Activated CD4-positive, CD25-positive, alpha-beta regulatory T cell treated with anti-CD3 and anti-CD28 coated beads, Interleukin-2, amount 50 U/mL, for 16 hours (primary cell): ENCODE measurements at places on chromosomes 1 and 21.

DNA sequence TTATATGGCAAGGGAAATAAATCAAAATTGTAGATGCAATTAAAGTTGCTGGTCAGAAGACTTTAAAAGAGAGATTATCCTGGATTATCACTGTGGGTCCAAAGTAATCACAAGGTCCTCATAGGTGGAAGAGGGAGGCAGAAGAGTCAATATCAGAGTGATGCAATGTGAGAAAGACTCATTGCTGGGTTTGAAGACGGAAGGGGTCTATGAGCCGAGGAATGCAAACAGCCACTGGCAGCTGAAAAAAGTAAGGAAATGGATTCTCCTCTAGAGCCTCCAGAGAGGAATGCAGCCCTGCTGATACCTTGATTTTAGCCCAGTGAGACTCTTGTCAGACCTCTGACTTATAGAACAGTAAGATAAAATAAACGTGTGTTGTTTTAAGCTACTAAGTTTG lies 59.8 kb upstream of the MUTYH start:
- DNase-seq, result no peak

DNA sequence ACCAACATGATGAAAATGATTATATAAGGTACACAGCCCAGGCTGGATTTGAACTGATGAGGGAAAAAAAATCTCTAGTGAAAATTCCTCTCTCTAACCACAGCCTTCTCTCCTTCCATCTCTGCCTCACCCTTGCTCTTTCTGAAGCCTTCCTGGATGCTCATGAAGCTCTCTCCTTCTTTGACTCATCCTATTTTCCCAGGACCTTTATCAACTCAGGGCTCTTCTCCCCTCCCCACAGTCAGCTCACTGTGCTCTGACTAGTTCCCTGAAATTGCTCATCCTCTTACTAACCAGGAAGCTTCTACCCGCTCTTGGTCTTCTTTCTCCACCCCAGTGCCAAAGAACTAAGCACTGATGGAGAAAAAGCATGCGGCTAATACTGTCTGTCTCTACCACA lies 46.4 kb upstream of the ERG start:
- no peak for DNase-seq

GRCh38 chr1:170685166-170685565 lies 21.2 kb downstream of the PRRX1 start:
- DNase-seq, result no peak

DNA sequence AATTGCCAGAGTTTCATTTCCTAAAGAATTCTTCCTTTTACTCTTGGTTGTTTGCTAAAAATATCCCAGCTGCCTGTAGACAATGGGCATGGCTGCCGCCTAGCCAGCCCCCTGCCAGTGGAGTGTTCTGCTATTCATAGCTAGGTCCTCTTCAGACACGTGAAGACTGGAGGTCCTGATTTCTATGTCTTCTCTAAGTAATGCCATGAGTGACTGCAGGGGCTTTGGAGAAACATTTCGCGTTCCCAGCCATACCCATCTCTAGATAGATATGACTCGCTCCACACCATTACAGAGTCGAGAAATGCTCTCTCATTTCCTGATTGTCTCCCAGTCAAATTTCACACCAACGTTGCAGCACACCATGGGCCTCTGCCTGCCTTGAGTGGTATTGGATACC lies 99.5 kb upstream of the BACE2 start:
- DNase-seq, result no peak

- peak; percentile 73 for DNase-seq
Measured at GRCh38 chr1:28248273-28249012, 10.9 kb upstream of the SESN2 start.

DNA sequence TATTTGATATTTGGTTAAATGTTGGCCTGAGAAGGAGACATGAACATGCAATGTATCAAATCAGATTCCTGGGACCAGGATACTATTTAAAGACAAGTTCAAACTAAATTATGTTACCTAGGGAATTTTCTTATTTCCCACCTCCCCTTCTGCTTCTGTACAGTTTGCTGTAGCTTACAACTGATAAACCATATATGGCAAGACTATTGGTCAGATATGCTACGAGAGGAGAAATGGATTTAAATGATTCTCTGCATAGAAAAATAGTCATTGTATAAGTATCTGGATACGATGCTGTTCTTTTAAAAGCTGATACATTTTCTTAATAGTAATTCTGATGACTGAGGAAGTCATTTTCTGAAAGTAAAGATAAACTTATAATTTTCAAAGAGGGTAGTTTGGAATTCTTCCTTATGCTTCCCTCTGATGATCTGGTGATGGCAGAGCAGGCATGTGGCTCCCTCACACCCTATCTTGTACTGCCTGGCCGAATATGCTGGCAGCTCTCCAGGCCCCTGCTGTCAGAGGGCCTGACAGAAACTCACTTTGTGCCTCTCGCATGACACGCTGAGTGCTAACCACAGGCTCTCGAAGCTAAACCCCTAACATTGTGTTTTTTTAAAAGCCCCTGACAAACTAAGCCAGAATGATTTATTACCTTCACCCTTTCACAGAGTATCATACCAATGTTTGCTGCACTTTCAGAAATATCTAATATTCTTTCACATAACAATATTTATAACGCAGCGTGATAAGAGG lies 19.4 kb downstream of the RRP15 start:
- no peak for DNase-seq

GRCh38 chr1:2602311-2602835 lies 15.8 kb downstream of the PRXL2B start:
- DNase-seq, result no peak

DNA sequence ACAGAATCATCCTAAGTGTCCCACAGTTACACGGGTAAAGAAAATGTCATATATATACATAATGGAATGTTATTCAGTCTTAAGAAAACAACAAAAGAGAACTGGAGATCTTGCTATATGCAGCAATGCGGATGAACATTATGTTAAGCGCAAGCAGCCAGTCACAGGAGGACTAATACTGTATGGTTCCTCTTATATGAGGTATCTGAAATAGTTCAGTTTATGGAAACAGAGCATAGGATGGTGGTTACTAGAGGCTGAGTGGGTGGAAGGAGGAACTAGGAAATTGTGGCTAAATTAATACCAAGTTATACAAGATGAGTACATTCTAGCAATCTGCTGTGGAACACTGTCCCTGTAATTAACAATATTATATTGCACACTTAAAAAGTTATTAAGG lies 834.3 kb downstream of the KCNT2 start:
- no peak for DNase-seq

DNA sequence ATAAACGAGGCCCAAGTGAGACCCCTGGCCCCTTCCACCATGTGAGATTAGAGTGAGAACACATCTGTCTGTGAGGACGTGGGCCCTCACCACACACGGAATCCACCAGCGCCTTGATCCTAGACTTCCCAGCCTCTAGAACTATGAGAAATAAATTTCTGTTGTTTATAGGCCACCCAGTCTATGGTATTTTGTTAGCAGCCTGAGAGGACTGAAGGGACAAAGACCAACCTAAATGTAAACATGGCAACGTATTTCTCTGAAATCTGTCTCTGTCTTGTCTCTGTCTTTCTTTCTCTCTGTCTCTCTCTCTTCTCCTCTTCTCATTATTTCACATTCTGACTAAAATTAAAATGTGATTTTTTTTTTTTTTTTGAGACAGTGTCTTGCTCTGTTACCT lies 15.6 kb upstream of the IFI44L start:
- no peak for DNase-seq

- DNase-seq, result no peak
Measured at GRCh38 chr1:214296860-214297745, 16.1 kb downstream of the SMYD2 start.

- no peak for DNase-seq
Measured at GRCh38 chr1:115090186-115090490, 835 bp upstream of the TSPAN2 start.

- no peak for DNase-seq
Measured at GRCh38 chr1:58442114-58442513, 104.4 kb downstream of the OMA1 start.

DNA sequence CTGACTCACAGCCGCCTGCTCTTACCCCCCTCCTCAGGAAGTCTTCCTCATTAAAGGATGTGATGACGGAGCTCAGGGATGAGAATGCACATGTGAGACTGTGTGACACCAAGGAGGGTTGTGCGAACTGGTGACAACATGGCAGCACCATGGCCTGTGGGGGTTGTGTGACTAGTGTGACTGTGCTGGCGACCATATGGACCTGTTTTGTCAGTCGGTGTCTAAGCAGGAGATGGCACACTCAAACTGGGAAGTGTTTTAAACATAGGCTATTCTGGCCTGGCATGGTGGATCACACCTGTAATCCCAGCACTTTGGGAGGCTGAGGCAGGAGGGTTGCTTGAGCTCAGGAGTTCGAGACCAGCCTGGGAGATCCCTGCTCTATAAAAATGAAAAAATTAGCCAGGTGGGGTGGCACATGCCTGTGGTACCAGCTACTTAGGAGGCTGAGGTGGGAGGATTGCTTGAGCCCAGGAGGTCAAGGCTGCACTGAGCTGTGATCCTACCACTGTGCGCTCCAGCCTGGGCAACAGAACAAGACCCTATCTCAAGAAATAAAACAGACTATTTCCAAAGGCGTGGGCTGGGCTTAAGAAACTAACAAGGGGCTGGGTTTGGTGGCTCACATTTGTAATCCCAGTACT lies 7.4 kb downstream of the TRNP1 start:
- DNase-seq, result no peak

DNA sequence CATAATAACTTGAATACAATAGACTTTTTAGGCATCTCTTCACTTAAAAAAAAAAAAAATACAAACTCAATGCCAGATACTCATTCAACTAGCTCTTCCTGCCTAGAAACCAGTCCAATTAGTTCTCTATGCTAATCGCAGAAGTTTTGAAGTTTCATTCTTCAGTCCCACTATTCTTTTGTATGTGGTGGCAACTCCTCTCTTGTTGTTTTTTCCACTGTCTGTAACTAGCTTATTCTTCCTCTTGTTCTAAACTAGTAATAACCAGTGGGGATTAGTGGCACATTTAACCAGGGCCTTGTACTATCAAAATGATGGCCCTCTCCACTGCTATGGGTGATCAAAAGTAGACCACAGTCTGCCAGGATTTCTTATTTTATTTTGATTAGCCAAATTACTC lies 52.5 kb downstream of the SELENOF start:
- DNase-seq, result no peak

DNA sequence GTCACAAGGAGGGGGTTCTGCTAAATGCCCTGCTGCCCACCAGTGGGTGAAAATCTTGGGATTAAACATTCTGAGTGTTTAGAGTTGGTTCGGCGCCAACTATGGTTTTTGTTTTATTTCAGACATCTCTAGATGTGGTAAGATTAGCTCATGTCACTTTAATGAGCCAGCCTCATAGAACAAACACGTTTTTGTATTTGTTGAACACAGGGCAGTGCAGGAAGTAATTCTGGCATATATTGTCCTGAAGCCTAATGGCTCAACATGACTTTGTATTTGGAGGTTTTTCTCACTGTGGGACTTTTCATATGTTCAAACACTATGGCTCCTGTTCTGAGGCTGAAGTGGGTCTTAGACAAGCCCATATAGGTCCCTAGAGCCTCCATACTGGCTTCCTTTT lies 107.8 kb downstream of the NGF start:
- no peak for DNase-seq

GRCh38 chr21:19609611-19610010 lies 1206.0 kb upstream of the TMPRSS15 start:
- no peak for DNase-seq

DNA sequence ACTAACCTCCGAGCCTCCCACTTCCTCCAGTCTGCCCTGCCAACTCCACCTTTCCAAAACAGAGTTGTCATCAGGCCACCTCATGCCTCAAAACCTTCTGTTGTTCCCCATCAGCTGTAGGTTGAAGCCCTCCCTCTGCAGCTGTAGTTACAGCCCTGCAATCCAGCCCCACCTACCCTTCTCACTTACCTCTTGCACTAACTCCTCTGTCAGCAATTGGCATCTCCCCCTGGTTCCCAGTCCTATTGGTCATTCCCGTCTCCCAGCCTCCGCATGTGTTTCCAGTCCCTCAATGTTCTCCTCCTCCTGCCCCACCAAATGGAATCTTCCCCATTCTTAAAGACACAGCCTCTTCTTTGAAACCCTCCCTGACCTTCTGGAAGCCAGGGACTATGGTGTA lies 100.1 kb upstream of the GCLM start:
- DNase-seq, result no peak

DNA sequence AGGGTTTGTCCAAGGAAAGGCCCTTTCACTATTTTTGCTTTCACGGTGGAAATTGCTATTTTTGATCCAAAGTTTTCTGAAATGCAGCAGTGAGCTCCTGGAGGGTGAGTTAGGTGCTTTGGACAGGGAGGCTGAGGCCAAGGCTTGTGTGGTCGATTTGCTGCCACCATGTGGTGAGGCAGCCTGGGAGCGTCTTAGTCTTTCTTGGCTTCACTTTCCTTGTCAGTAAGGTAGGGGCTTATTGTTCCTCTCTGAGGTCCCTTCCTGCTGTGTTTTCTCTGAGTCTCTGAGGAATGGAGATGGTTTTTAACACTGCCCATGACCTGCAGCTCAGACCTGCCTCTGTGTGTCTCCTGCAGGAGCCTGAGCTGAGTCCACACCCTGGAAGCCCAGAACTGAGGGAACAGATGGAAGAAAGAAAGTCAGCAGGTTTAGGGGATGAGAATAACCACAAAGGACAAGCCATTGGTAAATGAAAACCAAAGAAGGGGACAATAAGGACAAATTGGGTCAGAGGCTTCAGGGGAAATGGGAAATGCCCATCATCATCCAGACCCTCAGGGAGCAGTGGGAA lies 20.1 kb upstream of the S100A10 start:
- DNase-seq, result no peak

GRCh38 chr1:213221209-213221608 lies 170.2 kb downstream of the RPS6KC1 start:
- DNase-seq, result no peak

GRCh38 chr1:177799746-177800145 lies 170.1 kb downstream of the SEC16B start:
- no peak for DNase-seq

GRCh38 chr1:56229186-56229585 lies 350.2 kb downstream of the PLPP3 start:
- no peak for DNase-seq

GRCh38 chr1:176111835-176112234 lies 95.3 kb downstream of the COP1 start:
- DNase-seq, result no peak

DNA sequence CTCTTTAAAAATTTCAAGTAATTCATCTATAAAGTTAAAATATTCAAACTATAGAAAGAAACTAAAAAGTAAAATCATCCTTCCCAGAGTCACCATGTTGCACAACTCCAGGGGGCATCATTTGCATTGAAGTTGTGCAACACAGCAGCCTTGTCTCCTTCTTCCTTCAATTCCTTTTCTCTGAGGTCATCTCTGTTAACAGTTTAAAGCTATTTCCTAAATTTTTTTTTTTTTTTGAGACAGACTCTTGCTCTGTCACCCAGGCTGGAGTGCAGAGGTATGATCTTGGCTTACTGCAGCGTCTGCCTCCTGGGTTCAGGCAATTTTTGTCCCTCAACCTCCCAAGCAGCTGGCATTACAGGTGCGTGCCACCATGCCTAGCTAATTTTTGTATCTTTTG lies 7.1 kb downstream of the RHBG start:
- DNase-seq, result no peak

DNA sequence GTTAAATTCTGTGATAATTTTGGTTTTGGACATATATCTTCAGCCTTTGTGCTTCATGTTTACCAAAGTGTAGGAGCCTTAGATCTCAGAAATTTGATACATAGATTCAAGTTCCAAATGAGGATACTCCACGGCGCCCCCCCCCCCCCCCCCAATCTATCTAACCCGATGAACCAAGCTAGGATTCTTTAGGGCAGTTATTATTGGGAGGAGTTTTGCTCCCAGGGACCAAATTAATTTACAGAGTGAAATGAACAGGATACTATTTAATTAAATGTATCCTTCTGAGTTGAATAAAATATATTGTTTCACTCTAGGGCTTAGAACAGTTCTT lies 3.2 kb downstream of the USP25 start:
- no peak for DNase-seq

GRCh38 chr1:160621633-160622413 lies 25.0 kb downstream of the SLAMF1 start:
- DNase-seq, result no peak
